Stimulated activated CD4-positive, alpha-beta T cell treated with anti-CD3 and anti-CD28 coated beads, Interleukin-15, amount 100 ng/mL, for 1 hour (primary cell): ENCODE measurements at places on chromosomes 3 and 15.

DNA sequence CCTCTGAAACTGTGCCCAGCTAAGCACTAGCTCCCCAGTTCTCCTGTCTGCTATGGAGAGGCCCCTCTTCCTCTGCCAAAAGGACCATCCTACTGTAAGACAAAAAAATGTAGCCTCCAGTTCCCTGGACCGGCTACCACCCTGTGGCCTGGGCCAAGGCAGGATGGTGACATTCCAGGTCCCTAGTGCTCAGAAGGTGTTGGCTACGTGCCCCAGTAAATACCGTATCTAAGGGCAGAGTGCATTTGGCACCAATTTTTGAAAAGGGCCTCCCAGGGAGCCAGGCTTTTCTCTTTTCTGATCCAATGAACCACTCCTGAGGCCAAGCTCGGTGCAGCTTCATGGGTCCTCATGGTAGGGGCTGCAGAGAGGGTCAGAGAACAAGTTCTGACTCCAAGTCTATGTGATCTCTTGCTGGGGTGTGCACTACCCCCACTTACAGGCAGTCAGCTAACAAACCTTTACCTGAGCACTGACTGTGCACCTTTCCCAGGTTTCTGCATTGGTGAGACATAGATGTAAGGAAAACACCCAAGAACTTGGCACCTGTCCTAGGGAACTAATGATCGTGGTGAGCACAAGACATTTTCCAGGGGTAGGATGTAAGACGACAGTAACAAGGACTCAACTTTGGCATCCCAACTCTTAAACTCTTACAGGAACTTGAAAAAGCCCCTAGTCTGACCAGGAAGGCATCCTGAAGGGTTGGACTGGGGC, 32.6 kb downstream of the TLE3 start:
- DNase-seq, result no peak

- DNase-seq, result no peak
Measured at GRCh38 chr15:63372018-63372705, 9.5 kb downstream of the CA12 start.

GRCh38 chr15:26132811-26133210, 269.7 kb upstream of the ATP10A start:
- no peak for DNase-seq

DNA sequence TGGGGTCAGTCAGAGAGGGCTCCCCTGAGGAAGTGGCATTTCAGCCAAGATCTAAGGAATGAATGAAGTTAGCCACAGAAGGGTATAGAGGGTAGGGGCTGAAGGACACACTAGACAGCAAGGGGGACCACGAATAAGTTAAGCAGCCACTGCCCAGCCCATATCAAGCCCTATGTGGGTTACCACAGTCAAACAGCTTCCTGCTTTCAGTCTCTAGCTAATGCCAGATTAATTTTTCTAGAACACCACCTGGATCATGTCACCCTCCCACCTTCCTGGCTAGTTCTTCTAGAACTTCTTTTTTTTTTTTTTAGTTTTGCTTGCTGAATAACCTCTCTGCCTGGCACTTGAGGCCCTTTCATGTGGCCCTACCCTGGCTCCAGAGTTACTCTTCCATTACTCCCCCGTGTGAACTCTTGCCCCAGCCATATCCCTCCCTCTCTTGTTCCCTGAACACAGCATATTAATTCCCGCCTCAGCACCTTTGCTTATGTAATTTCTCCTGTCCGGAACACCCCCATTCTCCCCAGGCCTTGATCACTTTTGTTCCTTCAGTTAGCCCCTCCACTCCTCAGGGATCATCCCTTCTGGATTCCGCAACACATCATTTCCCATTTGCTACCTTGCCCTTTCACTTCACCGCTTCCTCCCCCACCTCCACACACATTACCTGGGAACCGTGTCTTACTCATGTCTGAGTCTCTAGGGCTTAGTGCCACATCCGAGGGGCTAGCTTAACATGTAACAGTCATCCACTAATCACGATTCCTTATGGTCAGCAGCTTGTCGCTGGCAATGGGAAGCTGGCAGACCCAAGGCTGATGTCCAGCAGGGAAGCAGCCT, 20.6 kb upstream of the BNC1 start:
- no peak for DNase-seq

DNA sequence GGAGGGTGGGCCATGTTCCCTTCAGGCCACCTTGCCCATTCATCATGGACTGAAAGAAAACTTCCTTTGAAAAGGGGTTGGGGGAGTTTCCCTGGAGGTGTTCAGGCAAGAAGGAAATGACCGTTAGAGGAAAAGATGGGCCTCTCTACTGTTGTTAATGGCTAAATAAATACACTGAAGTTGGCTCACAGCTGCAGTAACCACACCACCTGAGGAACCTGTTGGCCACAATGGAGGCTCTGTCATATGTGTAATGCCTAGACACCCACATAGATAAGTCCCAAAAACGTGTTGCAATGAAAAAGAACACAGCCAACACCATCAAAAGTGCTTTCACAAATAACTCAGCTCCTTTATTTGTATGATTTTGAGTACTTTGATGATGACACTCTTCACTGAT, 38.2 kb upstream of the FAM3D start:
- DNase-seq, result no peak

- no peak for DNase-seq
Measured at GRCh38 chr3:123837858-123838257, 46.3 kb downstream of the MYLK start.

- no peak for DNase-seq
Measured at GRCh38 chr3:9909221-9910013, 6.8 kb downstream of the IL17RE start.

DNA sequence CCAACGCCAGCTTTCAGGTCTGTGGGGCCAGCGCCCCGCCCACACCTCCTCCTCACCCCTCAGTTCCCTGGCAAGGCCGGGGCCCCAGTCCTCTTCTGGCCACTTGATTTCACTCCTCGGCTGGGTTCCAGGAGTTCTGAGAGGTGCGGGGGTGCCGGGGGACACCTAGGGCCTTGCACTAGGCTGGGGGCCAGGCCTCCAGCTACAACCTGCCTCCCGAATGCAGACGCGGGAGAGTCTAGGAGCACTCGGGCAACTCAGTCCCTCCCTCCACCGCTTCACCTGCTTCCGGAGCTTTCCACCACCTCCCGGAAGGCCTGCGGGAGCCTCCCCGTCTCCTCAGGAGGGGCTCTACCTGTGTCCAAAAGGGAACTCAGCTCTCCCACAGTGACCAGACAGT, 35.6 kb downstream of the TNK2 start:
- no peak for DNase-seq

GRCh38 chr3:146912241-146913015, 307.3 kb upstream of the PLSCR5 start:
- DNase-seq, result no peak

GRCh38 chr3:127699416-127700300, 26.9 kb downstream of the ABTB1 start:
- DNase-seq, result no peak

DNA sequence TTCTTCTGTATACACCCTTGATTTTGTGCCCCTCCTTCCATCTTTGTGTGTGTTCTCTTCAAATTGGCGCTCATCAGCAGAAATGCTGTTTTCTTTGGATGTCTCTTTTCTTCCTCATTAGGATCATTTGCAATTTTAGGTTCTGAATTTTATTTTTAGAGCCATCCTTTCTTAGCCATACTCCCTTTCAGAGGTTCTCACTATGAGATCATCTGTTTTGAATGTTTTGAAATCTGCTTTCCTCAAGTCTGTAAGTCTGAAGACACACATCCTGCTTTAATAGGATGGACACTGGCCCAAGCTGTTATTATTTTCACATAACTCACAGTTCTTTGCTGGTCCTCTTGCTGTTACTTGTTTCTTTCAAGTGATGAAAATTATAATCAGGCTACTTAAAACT, 124.8 kb downstream of the BDH1 start:
- no peak for DNase-seq

DNA sequence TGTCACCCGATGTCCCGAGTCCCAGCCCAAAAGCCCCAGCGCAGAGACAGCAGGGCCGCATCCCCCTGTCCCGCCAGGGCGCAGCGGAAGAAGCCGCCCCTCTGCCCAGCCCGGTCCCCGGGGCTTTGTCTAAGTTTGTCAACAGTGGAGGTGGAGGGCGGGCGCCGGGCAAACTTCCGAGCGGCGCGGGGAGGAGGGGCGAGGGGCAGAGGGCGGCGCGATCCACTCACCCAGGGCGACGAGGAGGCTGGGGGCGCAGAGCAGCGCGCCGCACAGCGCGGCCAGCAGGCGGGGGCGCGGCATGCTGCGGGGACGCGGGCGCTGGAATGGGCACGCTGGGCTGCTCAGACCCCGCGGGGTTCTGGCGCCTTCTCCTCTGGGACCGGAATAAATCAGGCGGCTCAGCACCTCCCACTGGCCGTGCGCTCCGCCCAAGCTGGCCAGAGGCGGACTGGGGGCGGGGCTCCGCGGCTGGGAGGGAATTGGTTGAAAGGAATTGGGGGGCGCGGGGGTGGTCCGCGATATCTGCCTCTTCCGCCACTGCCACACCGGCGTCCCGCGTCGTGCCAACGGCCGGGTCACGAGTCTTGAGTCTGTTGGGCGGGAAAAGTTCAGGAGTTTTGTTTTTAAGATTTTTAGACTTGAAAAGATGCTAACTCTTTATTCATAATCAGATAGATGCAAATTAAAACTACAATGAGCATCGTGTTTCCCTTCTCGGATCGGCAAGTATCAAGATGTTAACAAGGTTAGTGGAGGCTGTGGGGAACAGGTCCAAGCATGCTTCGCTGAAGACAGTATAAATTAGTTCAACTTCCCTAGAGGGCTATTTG, at the start of gene MFGE8:
TSS of gene MFGE8 (minus strand) at position 363 of the 833 bp plus-strand sequence. CDS start at position 303, 60 bp downstream.
- DNase-seq, result peak; percentile 36

- DNase-seq, result no peak
Measured at GRCh38 chr15:101058735-101059134, 139.6 kb downstream of the LRRK1 start.

DNA sequence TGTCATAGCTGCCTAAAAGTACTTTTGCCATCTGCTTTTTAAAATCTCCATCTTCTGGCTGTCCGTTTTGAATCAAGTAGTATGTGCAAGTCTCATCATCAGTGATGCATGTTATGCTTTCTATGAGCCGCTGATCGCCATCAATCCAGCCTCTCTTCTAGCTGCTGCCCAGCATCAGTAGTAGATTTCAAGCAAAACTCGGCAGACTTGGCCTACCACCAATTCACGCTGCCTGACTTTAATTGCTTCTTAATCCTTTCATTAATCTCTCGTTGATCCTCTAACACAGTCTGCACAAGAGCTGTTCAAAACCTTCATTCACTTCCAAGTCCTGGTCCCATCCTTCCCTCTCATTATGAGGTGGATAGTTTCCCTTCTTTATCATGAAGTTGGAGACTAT, 104.9 kb downstream of the NSUN3 start:
- no peak for DNase-seq

DNA sequence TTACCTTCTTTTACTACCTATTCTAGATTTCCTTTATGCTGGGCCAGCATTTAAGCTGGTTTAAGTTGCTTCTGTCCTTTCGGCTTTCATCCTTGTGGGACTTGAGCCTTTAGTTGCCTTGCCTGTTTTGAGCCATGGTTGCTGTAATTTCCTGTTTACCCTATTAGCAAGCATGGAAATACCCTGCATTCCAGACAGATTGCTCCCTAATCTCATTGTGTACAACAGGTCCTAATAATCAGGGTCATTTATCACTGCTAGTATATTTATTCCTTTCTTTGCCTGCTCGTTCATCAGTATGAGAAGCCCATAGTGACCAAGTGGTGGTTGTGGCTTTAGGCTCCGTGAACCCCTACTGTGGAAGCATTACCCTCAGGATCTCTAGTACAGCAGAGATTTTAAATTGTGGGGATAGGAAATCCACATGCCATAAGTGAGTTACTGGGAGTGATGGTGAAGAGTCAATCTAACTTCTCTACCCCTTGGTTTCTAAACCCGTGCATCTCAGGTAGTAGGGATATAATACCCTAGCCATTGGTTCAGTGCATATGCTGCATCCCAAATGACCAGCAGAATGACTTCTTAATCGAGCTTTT, 31.9 kb downstream of the NCK1 start:
- DNase-seq, result no peak

GRCh38 chr15:85750319-85751290, 44.1 kb downstream of the KLHL25 start:
- DNase-seq, result no peak
